ENCODE measurements at places on chromosomes 7 and 10.

- no peak for DNase-seq
These were observed 35.1 kb upstream of the CDH23 start for GRCh38 chr10:71361581-71361980.

DNA sequence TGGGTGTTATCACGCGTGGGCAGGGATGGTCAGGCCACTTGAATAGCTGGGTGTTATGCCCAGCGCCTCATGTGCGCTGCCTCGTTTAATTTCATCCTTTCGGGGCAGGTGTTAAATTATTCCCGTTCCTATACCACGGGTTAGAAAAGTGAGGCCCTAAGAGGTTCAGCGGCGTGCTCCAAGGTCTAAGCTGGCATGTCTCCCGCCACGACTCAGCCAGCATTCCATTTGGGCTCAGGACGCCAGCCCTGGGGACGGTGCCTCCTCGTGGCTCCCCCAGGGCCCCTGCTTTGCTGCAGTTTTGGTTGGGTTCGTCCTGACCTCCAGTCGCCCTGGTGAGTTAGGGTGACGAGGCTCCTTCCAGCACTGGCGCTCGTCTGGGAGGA is 124.5 kb downstream of the TRRAP start:
- DNase-seq: no peak

DNA sequence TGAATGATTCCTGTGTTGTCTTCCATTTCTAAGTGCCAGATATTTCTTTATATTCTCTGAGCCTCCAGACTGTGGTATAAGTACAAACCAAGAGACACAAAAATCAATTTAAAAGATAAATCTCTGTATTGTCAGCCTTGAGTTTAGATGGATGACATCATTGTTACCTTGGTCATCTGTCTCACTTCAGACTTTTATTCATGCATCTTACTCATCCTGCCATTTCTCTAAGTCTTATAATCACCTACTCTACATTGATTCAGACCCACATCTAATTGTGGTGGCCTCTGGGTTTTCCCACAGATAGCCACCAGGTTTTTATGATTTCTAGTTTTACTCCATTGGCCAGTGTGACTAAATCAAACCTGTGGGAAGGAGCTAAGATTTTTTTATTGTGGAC is 26.8 kb upstream of the HDAC9 start:
- no peak for DNase-seq

- DNase-seq: peak; percentile 83
These were observed 240.2 kb upstream of the INHBA start for GRCh38 chr7:41943094-41943577.

GRCh38 chr7:132446666-132447278 is 129.5 kb downstream of the PLXNA4 start:
- DNase-seq: no peak

DNA sequence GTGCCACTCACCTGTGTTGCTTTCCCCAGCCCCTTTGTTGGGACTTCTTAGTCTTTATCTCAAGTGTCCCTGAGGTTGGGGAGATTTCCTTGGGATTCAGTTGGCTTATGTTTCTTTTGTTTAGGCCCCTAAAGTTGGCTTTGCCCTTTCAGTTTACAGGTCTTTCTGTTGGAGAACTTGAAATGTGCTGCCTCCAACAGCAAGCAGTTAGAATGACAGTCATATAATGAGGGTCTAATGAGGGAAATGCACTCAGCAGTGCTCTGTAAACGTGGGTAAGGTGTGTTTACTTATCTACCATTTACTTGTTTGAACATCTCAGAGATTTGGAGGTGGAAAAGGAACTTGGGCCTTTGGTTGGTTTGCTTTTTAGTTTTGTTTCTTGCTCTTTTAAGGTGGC is 191.4 kb upstream of the STK17A start:
- no peak for DNase-seq

- DNase-seq: no peak
These were observed 49.0 kb downstream of the PIK3CG start for GRCh38 chr7:106914018-106914607.

DNA sequence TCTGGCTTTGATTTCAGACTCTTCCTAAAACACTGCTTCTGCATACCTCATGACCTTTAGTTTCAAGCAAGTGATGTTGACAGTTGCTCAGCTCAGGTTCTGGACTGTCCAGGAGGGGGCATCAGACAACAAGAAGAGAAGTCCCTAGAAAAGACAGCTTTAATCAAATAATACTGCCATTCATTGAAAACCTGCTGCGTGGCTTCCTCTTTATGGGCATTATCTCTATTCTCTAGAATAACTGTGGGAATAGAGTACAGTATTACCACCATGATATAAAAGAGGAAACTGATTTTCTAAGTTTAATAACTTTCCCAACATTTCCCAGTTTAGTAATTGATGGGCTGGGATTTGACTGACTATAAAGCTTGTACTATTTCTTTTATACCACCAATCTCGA is 170.4 kb downstream of the SNX13 start:
- DNase-seq: peak; percentile 59

DNA sequence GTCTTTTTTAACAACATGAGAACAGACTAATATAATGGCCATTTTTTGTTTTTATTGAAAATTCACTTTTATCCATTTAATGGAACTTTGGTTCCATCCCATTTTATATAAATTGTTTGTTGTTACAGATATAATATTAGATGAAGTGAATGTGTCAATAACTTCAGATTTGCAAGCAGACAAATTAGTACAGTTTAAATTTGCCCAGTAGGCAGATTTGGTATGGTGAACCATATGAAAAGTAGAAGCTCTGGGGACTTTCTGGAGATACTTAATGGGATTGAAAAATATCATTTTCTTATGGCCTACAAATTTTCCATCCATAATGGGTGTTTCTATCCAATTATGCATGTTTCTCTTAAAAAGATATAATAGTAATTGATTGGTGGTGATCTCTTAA is 1196.2 kb upstream of the C7orf33 start:
- DNase-seq: no peak

DNA sequence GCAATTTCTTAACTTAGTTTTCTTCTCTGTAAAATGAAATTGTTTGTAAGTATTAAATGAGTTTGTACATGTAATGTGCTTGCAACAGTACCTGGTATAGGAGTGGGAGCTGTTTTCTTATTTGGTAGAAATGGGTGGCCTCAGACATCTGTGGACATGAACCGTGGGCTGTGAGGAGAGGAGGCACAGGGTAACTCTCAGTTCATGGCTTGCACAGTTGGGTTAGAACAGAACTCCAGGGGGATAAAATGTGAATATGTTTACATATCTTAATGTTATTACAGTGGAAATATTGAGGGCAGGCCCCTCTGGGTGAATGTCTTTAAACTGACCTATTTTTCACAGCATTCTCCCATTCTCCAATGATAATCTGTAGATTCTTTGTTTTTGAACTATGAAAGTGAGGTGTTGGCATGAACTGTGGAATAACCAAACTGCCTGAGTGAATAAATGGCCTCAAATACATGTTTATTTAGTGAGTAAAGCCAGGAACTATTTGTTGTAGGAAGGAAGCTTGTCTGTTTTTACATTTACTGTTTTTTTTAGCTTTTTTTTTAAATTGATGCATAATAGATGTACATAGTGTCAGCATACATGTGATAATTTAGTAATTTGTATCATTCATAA is 2.6 kb downstream of the ABCA13 start:
- DNase-seq: no peak

- DNase-seq: no peak
These were observed 108.7 kb downstream of the DOCK4 start for GRCh38 chr7:112097524-112097923.

GRCh38 chr7:77415476-77415822 is 700 bp downstream of the GSAP start:
- DNase-seq: peak; percentile 16

DNA sequence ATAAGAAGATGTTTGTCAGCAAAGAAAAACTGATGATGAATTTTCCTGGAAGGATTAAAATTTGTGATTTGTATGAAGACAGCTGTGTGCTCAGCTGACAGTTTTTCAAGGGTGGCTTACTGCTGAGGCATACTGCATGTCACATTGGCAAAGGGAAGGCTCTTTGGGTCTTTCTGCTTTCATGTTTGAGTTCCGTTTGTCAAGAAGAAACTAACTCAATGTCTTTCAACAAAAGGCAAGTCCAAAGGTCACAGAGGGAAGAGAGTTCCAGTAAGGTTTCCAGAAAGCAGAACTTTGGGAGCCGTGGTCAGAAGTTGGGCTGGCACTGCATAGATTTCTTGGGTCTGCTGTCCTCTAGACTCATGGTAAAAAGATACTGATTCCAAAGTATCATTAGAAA is 16.9 kb downstream of the DYDC2 start:
- DNase-seq: no peak

- no peak for DNase-seq
These were observed 83.9 kb upstream of the RET start for GRCh38 chr10:42992957-42993390.

- no peak for DNase-seq
These were observed 11.4 kb downstream of the ATG9B start for GRCh38 chr7:151012911-151013347.

- no peak for DNase-seq
These were observed 135.7 kb downstream of the PDE1C start for GRCh38 chr7:31934551-31934950.

GRCh38 chr7:25928549-25929330 is 223.3 kb upstream of the NFE2L3 start:
- DNase-seq: no peak

DNA sequence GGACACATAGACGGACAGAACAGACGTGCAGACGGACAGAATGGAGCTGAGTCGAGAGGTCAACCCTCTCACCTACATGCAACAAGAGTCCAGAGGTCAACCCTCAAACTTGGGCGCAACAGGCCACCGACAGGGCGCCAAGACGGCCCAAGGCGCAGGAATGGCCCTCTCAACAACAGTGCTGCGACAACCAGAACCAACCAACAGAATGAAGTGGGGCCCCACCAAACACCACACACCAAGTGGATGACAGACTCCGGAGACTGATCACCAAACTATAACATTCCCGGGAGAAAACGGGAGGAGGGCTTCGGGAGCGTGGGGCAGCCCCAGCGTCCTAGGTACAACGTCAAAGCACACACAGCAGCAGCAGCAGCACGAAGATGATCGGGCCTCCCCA is 13.4 kb downstream of the INTS1 start:
- DNase-seq: no peak

DNA sequence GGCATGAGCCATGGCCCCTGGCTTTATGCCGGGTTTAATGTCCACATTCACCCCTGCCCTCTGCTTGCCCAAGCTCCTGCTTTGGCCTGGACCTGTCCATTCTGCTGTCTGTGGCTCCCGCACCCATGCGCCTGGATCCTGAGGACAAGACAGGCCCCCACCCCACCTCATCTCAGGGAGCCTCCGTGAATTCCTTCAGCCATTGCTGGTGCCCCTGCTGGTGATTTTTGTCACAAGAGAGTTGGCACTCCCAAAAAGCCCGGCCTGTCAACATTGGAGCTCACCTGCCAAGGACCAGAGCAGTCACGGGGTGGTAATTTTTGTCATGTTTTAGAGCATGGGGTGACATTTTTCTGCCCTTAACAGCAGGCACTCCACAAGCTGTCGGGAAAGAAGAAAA is 127.5 kb upstream of the PLXNA4 start:
- DNase-seq: no peak

- no peak for DNase-seq
These were observed 36.1 kb downstream of the SGPL1 start for GRCh38 chr10:70851597-70852475.

GRCh38 chr7:151436446-151437158 is 3.3 kb downstream of the CRYGN start:
- no peak for DNase-seq

DNA sequence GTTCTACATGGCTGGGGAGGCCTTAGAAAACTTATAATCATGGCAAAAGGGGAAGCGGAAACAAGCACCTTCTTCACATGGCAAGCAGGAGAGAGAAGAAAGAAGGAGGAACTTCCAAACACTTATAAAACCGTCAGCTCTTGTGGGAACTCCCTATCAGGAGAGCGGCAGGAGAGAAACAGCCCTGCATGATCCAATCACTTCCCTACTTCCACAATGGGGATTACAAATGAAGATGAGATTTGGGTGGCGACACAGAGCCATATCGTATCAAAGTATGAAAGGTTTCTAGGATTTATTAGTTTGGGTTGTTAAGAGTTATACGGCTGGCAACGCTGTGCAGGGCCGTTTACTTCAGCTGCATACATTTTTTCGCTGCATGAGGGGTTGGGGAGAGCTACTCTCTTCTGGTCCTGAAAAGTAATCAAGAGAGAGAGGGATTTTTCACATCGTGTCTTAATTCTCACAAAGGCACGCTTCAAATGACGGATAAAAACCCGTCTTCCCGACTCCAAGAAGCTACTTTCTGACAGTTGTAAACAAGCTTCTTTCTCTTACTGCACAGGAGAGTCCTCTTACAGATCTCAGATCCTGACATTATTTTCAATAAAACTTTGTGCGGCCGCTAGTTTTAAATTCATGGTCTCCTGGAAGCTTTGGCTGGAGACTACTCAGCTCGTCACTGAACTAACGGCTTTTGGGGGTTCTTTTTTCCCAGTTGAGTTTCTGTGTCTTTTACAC is 751 bp upstream of the GTPBP10 start:
- DNase-seq: no peak

DNA sequence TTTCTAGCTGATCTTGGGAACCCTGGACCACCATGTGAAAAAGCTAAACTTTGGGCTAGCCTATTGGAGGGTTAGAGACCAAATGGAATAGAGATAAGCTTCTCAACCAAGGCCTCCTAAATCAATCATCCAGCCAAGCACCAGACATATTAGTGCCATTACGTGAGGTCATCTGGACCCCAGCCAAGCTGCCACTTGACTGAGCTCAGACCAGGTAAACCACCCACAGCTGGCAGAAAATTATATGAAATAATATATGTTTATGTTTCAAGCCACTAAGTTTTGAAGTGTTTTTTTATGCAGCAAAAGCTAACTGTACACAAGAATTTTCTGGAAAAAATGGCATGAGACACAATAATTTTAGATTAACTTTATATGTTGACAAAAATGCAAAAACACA is 82.6 kb upstream of the PCGF5 start:
- no peak for DNase-seq

GRCh38 chr10:19195698-19196097 is 147.1 kb downstream of the MALRD1 start:
- no peak for DNase-seq

Measured in stimulated activated CD4-positive, alpha-beta T cell treated with anti-CD3 and anti-CD28 coated beads, Interleukin-2, amount 100 ng/mL, for 24 hours (primary cell).